ENCODE measurements at places on chromosomes 4 and X. TPM values are rescaled to one million over a fixed set of nuclear protein-coding genes. Genes with fewer than 3 reads are reported as not detected.

DNA sequence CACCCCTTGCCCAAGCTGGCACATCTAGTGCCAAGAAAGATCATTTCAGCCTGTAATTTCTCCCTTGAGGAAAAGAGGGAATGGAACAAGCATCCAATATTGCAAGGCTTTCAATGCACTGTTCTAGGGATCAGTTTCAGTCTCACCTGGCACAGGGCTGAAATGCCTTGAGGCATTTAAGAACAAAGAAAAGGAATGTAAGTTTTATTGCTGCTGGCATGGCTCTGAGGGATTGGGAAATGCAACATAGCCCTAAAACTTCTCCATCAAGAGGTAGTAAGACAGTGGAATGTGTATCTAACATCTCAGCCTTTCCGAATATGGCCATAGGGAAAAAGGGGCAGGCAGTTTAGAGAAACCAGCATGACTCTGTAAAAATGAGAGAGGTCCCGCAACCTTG, 732.6 kb upstream of the LCORL start:
- no peaks in the 10 kb centered on the region for H3K27me3 ChIP-seq
- no peak for DNase-seq
- no peaks in the 10 kb centered on the region for H3K4me1 ChIP-seq
- no peaks in the 10 kb centered on the region for H3K36me3 ChIP-seq
- no peak overlapping the region for H3K27ac ChIP-seq

- H3K4me3 ChIP-seq, result no peak overlapping the region
- no peaks in the 10 kb centered on the region for H3K36me3 ChIP-seq
- H3K27ac ChIP-seq, result no peak overlapping the region
- no peak for DNase-seq
- H3K27me3 ChIP-seq, result no peaks in the 10 kb centered on the region
- no peaks in the 10 kb centered on the region for H3K4me1 ChIP-seq
These were observed 42.3 kb upstream of the SRPX start for GRCh38 chrX:38262715-38263620.

DNA sequence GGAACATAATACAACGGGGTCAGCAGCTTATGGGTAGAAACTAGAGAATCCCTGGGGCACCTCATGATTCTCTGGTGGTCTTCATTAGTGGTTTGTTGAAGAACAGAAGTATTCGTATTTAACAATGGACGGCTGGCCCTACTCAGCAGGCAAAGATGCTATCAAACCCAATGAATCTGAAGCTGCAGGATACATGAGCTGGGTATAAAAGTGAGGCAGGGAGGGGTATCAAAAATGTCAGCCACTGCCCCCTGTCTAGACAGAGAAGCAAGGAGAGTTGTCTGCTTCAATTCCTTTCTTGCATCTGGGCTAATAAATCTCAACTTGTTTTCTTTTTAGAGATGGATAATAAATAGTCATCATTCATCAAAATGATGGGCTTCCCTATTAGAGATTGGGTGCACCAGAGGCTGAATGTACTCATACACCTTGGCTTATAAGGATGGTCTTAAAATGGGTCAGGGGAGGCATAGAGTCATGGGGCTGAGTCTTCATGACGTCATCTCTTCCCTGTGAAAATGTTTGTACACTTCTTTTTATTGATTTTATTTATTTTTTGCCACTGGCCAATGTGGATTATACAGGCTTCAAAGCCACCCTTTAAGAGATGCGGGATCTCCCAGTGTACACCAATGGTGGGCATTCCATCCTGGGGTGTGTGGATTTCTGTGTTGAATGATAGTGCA, 259.5 kb downstream of the SHOX start:
- H3K36me3 ChIP-seq, result no peaks in the 10 kb centered on the region
- no peak overlapping the region for H3K27ac ChIP-seq
- H3K27me3 ChIP-seq, result no peaks in the 10 kb centered on the region
- no peak for DNase-seq

The SPIN2A gene
- total RNA-seq, result 1.2 TPM

The WAS gene
- 101 TPM for total RNA-seq

DNA sequence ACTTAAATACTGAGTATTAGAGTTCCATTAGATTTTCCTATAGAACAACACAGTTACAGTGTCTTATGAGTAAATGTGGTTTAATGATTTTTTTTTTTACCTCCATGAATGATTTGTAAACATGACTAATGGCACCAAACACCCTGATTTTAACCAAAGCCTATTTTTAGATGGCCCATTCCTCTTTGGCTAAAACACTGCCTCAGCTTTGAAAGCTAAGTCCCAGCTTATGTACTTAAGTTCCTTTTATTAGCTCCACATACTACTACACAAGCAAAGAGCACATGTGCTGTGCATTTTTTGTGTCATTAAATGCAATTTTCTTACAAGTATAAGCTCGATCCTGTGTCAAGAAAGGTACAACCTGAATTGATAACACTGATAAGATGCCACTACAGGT, 575.6 kb upstream of the PITX2 start:
- DNase-seq, result no peak
- H3K4me1 ChIP-seq, result no peaks in the 10 kb centered on the region
- no peak overlapping the region for H3K27ac ChIP-seq
- H3K36me3 ChIP-seq, result no peaks in the 10 kb centered on the region
- no peak overlapping the region for H3K4me3 ChIP-seq

- H3K4me1 ChIP-seq, result no peaks in the 10 kb centered on the region
- H3K36me3 ChIP-seq, result no peaks in the 10 kb centered on the region
- H3K4me3 ChIP-seq, result no peak overlapping the region
- H3K27me3 ChIP-seq, result peaks cover 5% of the 10 kb centered on the region
These were observed 15.5 kb upstream of the HTRA3 start for GRCh38 chr4:8254076-8254475.

The PALLD gene
- total RNA-seq, result 0.42 TPM
